ENCODE measurements at places on chromosomes 3 and 15. TPM values are rescaled to one million over a fixed set of nuclear protein-coding genes. Genes with fewer than 3 reads are reported as not detected.

DNA sequence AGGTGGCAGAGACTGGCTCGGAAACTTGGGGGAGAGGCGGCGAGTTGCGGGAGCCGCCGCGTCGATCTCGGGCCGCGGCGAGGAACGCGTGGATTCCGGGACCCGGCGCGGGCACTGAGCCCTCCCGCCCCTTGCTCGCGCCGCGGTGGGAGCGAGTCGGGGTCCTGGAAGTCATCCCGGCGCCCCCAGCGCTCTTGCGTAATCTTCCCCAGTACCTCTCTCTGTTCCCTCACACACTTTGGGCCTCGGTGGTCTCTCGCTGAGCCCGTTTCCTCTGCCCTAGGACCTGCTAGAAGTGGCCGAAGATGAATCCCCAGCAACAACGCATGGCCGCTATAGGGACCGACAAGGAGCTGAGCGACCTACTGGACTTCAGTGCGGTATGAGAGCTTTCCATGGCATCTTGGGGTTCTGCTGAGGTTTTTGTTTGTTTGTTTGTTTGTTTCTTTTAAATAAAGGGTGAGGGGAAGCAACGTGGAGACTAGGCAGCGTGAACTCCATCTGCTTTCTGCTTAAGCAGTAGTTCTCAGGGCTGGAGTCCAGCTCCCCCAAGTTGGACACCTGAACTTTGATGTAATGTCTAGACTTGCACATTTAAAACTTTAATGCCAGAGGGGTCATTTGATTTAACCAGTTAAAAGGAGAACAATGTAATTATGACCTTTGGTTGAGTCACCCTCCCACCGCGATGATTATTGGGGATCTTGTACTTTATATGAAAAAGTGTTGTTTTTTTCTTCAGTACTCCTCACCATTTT, 1.3 kb downstream of the TCF12 start:
- no peak for DNase-seq

GRCh38 chr15:80609512-80609946, 85.6 kb upstream of the ABHD17C start:
- DNase-seq, result no peak

DNA sequence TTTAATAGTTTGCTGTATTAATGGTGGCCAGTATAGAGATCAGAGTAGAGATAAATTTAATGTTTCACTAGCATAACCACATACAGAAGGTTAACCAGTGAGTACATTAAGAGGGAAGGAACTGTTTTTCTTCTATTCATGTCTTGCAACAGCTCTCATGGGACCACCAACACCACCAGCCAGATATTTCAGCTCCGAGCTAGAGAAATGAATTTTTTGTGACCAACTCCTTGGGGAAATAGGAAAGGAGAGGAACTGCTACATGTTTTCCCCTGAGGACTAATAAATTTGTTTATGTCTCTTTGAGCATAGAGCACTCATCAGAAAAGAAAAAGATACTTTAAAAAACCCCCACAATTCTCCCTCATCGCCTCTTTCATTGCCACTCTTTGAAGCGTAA, 247.5 kb downstream of the MBNL1 start:
- DNase-seq, result no peak

Gene LIPH
- polyA plus RNA-seq, result not detected
